ENCODE measurements at places on chromosomes 11 and 22.

GRCh38 chr11:115322553-115323203 is 181.5 kb downstream of the CADM1 start:
- DNase-seq, result no peak

DNA sequence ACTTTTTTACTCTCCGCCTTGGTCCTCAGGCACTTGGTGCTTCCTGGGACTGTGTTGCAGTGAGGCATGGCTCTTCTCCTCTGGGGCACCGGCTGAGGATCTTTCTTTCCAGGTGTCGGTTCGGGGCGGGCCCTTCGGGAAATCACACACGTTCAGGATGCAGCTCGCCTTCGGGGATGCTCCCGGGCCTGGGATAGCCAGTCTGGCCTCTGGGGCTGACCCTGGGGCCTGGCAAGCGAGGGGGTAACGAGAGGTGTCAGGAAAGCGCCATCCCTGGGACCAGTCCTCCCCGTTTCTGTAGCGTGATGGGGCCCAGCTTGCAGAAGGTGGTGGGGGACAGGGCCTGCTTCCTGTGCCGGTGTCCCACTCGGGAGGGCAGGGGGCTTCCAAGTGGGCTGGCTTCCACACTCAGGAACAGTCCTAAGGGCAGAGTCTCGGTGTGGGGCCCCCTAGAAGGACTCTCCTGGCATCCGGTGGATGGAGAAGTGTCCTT is 53.6 kb downstream of the LRP5 start:
- DNase-seq, result no peak

DNA sequence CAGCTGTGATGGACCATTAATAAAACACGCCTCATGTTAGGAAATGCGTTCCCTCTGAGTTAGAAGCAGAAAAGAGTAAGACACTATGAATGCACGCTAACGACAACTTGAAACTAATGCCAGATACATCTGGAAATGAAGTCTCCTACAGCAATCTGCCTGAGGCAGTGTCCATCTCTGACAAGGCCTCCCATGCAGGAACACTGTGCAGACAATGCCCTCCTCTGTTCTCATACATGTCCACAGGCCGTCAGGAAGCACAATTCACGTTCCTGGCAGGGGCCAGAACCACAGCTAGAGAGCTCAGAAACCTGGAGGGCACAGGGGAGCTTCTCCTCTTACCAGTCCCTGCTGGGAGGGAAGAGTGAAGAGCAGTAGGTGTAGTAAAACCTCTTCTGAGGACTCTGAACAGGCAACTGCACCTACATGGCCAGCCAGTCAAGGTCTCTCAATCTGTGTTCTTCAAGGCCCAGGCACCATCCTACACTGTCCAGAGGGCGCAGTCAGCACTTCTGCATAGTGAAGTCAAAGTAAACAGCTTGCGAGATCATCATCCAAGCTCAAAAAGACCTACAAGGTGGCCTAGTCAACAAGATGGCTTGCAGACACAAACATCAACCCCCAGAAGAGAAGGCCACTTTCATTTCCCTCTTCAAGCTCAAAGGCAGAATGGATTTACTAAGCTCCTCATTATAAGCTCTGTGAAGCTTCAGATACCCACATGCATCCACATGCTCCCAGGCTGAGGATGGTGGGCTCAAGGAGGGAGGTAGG is 41.5 kb upstream of the CYP2D6 start:
- DNase-seq, result no peak

DNA sequence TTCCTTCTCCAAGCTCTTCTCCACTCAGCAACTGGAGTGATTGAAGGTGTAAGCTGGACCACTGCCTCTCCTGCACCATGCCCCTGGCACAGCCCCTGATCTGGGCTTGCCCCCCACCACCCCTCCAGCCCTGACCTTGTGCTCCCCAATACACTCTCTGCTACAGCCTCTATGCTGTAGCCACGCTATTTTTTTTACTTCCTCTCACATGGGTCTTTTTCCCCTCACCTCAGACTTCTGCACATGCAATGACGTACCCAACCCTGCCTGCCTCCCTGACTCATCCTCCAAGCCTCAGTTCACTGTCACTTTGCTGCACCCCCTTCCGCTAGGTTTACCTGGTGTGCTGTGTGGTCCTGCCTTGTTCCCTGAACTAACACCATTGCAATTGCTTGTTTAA is 9.0 kb downstream of the CSNK2A3 start:
- DNase-seq, result no peak

DNA sequence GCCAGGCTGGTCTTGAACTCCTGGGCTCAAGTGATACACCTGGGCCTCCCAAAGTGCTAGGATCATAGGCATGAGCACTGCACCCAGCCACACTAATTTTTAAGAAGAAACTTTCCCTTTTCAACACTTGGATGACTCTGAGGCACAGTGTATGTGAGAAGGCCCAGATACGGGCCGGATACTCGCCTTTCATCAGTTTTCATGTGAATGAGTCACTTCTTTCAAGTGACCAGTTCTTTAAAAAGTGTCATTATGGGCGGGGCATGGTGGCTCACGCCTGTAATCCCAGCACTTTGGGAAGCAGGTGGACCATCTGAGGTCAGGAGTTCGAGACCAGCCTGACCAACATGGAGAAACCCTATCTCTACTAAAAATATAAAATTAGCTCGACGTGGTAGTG is 120.8 kb downstream of the CTTN start:
- DNase-seq, result no peak

DNA sequence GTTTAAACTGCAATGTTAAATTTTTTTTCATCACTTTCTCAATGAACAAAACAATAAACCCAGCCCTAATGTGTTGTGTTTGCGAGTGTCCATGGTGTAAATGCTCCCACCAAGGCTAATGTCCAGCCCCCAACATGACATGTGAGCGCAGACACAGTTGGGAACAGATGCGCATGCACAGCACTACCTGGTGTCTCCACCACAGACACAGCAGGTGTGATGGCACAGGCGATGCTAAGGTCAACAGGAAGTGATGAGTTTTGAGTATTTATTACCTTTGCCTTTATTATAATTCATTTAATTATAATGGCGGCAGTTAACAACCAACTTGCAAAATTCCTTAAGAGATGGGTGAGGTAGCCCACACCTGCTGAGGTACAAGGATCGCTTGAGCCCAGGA is 42.9 kb downstream of the MICAL3 start:
- no peak for DNase-seq

DNA sequence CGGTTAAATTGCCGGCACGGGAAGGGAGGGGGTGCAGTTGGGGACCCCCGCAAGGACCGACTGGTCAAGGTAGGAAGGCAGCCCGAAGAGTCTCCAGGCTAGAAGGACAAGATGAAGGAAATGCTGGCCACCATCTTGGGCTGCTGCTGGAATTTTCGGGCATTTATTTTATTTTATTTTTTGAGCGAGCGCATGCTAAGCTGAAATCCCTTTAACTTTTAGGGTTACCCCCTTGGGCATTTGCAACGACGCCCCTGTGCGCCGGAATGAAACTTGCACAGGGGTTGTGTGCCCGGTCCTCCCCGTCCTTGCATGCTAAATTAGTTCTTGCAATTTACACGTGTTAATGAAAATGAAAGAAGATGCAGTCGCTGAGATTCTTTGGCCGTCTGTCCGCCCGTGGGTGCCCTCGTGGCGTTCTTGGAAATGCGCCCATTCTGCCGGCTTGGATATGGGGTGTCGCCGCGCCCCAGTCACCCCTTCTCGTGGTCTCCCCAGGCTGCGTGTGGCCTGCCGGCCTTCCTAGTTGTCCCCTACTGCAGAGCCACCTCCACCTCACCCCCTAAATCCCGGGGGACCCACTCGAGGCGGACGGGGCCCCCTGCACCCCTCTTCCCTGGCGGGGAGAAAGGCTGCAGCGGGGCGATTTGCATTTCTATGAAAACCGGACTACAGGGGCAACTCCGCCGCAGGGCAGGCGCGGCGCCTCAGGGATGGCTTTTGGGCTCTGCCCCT is 529 bp upstream of the CCND1 start:
- no peak for DNase-seq

GRCh38 chr11:111465400-111465799 is 46.8 kb downstream of the BTG4 start:
- DNase-seq, result no peak

DNA sequence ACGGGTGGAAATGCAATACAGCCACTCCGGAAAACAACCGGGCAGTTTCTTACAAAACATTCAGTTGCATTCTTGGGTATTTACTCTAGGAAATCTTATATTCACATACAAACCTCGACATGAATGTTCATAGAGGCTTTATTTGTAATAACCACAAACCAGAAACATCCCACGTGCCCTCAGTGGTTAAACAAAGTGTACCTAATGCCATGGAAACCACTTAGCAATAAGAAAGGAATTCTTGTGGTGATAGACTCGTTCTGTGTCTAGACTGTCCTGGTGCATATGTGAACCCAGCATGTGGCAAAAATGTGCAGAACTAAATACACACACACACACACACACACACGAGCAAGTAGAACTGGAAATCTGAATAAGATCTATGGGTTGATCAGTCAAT is 1073.3 kb downstream of the TBC1D22A start:
- DNase-seq, result peak; percentile 14
